ENCODE measurements at places on chromosomes 11 and 22.

GRCh38 chr22:39207141-39208012, 37.4 kb downstream of the PDGFB start:
- DNase-seq: no peak

- DNase-seq: no peak
These were observed 3.3 kb downstream of the PITPNM1 start for GRCh38 chr11:67501854-67502253.

GRCh38 chr11:82229341-82229740, 504.3 kb downstream of the FAM181B start:
- DNase-seq: no peak

DNA sequence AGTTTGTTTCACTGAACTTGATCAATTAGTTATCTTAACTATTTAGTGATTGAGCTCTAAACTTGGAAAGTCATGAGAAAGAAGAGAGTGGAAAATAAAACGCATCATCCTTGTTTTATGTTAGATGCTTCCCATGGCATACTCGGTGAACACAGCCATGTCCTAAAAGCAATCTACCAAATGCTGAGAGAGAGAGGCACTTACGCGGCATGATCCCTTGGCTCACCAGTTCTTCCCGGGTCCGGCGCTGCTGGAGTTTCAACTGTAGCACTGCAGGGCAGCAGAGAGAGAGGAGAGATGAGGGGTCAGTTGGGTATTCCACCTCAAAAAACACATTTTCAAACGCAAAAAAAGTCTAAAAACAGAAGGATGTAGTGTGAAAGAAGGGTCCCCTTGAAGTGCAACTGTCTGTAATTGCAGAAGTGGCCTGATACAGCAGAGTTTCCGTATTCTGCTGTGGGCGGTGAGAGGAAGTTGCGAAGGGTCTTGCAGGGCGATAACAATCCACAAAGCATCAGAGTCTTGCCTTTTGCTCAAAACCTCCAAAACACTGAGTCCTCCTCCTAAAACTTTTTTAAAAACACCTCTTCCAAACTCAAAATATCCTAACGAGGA, 92.7 kb downstream of the SGSM3 start:
- peak; percentile 10 for DNase-seq

- no peak for DNase-seq
These were observed 80.0 kb downstream of the CD44 start for GRCh38 chr11:35218956-35219355.

- no peak for DNase-seq
These were observed 773.2 kb downstream of the TBC1D22A start for GRCh38 chr22:47535681-47536080.

DNA sequence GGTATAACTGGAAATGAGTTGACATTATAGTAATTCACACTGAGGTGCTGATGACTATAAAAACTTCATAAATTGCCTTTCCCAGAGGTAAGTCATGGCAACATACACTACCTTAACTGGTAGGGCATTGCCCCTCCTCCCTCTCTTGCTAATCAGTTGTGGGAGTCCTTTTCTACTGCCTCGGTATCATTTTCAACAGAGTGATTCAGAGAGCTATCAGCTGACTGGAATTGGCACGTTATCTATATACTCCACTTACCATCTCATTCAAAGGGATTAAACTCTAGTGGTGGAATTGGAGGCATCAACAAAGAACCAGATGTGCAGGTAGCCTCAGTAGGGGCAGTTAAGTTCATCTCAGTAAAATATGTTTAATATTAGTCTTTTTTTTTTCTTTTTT, 8.0 kb upstream of the NUP160 start:
- DNase-seq: peak; percentile 41

- DNase-seq: no peak
These were observed 8.2 kb downstream of the REXO2 start for GRCh38 chr11:114447444-114447843.

- no peak for DNase-seq
These were observed 88.5 kb downstream of the TENM4 start for GRCh38 chr11:79352349-79352703.

DNA sequence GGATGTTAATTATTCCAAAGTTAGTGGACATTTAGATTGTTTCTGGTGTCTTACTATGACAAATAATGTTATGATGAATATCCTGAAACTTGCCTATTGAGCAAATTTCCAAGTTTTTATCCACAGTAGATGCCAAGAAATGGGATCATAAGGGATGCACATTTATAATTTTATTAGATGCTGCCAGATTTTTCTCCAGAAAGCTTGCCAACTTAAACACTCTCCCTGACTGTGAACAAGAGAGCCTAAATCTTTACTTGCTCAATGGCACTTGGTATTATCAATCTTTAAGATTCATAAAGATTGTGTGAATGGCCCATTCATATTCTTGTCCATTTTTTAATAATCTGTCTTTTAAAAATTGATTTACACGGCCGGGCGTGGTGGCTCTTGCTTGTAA, 82.4 kb downstream of the SPON1 start:
- DNase-seq: no peak

- no peak for DNase-seq
These were observed 15.4 kb downstream of the SCUBE2 start for GRCh38 chr11:9076046-9076445.

DNA sequence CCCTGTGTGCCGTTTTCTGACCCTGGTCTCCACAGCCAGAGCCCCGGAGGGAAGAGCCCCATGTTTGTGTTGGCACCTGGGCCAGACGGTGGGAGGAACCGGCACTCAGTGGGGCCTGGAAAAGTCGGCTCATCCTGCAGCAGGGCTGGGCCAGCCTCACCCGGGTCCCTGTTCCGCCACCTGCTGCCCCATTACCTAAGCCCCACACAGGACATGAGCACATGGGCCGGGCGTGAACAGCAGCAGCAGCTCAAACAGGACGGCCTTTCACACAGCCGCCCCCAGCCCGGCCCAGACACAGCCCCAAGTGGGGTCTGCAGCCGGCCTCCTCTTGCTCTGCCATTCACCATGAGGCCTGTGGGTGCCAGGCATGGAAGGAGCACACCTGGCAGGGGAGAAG, 302.4 kb downstream of the MN1 start:
- DNase-seq: no peak

DNA sequence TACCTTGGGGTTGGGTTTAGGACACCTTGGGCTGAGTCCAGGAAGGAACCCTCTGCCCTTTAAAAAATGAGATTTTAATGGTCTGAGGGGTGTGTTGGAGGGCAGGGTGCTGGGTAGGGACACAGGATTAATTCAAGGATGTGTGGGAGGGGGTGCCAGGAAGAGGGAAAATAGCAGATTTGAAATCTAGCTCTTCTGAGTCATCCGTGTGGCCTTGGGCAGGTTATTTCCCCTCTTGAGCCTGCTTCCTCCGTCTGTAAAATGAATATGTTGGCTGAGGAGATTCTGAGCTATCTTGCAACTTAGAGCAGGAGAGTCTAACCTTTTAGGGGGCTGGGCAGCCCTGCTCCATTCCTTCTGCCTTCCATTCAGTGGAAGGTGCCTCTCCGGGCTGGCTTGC, 3.0 kb downstream of the TSPAN18 start:
- no peak for DNase-seq

DNA sequence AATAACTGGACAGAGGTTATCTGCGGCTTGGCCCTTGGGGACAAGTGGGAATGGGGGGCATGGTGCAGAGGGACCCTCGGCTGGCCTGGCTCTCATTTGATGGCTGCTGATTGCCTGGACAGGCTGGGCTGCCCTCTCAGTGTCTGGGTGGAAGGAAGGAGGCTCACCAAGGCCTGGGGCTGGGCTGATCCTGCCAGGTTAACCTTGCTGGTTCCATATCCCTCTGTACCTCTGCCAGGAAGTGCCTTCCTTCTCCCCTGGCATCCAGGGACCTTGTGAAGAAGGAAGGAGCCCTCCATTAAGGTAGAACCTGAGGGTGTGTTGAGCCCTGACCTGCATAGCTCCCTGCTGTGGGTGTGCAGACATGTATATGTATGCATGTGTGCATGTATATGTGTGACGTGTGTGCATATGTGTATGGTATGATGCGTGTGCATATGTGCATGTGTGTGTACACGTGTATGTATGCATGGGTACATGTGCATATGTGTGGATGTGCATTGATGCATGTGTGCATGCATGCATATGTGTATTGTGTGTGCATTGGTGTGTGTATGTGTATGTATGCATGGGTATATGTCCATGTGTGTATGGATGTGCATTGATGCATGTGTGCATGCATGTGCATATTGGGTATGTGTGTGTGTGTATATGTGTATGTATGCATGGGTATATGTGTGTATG, 433.9 kb downstream of the TBC1D22A start:
- no peak for DNase-seq

DNA sequence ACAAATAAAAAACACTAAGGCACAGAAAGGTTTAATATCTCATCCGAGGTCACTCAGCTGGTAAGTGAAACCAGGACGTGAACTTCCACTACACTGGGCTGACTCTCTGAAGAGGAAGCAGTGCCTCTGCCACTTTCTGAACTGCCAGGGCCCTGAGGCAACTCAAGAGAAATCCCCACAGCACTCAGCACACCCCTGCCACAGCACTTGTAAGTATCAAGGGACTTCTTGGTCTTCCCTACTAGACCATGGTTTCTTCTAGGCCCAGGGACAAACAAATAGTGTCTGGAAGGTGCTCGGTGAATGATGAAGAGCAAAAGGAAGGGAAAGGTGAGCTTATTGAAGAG, 49.7 kb downstream of the RPL27A start:
- DNase-seq: no peak

GRCh38 chr11:6568191-6568918, 35.1 kb downstream of the RRP8 start:
- DNase-seq: peak; percentile 85

GRCh38 chr22:50271519-50271970, 1.4 kb upstream of the MAPK11 start:
- peak; percentile 33 for DNase-seq

DNA sequence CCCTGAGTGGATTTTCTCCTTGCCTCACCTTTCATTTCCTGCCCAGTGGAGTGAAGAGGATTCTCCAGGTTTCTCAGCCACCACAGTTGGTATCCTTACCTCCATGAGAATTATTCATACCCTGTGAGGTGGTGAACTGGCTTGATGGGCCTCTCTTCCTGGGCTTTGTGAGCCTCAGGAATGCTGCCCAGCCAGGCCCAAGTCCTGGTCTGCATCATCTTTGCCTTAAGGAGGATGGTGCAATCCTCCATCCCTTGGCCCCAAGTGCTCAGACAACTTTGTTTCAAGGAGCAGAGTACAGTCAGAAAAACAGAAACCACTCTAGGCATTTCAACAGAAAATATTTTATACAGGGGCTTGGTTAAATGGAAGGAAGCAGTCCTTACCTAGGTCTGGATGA, 114.2 kb upstream of the CADM1 start:
- no peak for DNase-seq

GRCh38 chr11:127986073-127986472, 601.3 kb downstream of the ETS1 start:
- no peak for DNase-seq

DNA sequence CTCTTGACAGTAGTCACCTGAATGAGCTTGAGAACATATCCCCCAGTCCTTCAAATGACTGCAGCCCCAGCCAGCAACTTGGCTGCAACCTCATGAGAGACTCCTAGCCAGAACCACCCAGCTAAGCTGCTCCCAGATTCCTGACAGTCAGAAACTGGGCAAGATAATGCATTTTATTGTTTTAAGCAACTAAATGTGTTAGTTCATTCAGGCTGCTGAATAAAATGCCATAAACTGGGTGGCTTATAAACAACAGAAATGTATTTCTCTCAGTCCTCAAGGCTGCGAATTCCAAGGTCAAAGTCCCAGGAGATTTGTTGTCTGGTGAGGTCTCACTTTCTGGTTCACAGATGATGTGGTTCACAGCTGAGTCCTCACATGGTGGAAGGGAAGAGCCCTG, 5.8 kb upstream of the PAMR1 start:
- DNase-seq: no peak

- DNase-seq: no peak
These were observed 55.1 kb upstream of the CD82 start for GRCh38 chr11:44510372-44510771.

DNA sequence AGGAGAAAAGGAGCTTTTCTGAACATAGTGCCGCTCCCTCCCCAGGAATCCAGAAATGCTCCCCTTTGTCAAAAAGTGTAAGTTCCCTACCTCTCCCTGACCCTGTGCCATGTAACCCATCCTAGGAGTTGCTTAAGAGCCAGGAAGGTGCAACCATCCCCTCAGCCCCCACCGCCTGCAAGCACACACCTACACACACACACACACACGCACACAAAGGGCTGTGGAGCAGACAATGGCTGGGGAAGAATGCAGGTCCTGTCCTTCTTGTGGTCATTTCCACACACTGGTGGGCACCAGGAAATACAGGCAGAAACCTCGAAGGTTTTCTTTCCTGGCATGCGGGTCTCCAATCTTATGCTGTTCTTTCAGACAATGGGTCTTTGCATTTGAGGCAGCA, 1.2 kb downstream of the P2RX3 start:
- no peak for DNase-seq

DNA sequence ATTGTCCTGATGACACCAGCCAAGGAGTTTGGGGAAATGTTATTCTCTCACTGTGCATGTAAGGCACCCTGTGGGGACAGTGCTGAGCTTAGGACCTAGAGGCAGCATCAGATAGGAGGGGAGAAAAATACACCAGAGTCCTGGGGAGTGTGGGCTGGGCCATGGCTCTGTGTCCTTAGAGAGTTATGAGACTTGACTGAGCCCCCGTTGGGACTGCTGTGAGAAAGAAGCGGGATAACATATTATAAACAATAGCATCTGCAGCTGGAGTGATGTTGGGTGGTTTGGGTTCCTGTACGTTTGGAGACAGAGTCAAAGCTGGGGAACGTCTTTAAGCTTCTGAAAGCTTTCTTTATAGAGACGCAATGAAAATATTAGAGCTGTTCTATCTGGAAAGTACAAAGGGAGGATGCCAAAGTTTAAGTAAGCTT, 90.9 kb upstream of the CRTAM start:
- no peak for DNase-seq

DNA sequence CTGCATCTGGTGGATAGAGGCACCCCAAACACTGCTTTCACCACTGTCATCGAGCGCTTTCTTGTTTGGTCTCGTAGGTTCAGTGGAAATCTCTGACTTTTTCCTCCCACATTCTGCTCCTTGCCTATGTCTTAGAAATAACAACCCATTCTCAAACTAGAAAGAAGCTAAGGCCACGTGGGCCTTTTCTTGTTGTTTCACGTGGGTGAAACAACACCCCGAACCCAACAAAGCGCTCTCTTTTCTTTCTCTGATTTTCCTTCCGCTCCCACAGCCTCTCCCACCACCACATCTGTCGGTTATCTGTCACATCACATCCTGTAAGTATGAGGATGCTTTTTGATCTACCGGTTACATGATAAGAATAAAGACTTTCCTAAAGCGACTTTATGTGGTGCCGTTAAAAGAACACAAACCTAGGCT, 77.1 kb downstream of the LINC01488 start:
- DNase-seq: no peak

GRCh38 chr11:58494101-58494500, 13.8 kb downstream of the OR5B21 start:
- DNase-seq: no peak

Data from hematopoietic multipotent progenitor cell treated with erythropoietin and hydrocortisone succinate and interleukin-3 and kit ligand, for 15 days (in vitro differentiated cells).